ENCODE measurements at places on chromosomes 11 and 22.
A peak's percentile ranks its signal among the peaks of the same experiment; 100 is the strongest.

DNA sequence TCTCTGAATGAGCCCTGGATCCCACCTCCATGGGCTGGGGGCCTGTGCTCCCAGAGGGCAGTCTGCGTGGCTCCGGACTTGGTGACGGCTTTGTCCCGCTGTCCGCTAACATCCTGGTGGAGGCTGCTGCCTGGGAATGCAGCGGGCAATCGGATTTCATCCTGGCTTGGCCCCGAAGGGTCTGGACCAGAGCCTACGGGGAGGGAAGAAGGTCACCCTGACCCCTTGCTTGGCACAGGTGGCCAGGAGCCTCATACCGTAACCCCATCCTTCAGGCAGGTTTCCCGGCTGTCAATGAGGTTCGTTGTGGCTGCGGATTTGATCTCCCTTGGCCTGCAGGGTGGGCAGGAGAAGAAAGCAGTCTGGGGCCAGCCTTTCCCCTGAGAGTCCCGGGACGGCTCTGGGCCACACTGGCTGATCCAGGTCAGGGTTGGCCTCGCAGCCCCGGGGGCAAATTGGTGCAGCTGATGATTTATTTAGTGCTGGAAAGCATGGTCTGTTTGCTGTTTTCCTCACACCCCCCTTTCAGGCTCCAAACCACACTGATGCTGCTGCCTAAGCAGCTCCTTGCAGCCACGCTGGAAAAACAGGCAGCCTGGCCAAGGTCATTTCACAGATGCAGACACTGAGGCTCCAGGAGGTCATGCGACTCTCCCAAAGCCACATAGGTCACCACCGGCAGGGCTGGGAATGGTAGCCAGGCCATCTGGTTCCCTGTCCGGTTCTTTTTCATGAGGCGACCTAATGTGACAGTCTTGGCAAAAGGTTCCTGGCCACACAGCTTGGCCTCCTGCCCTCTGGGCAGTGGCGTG is 15.0 kb downstream of the PRDM11 start:
- no peak for DNase-seq

DNA sequence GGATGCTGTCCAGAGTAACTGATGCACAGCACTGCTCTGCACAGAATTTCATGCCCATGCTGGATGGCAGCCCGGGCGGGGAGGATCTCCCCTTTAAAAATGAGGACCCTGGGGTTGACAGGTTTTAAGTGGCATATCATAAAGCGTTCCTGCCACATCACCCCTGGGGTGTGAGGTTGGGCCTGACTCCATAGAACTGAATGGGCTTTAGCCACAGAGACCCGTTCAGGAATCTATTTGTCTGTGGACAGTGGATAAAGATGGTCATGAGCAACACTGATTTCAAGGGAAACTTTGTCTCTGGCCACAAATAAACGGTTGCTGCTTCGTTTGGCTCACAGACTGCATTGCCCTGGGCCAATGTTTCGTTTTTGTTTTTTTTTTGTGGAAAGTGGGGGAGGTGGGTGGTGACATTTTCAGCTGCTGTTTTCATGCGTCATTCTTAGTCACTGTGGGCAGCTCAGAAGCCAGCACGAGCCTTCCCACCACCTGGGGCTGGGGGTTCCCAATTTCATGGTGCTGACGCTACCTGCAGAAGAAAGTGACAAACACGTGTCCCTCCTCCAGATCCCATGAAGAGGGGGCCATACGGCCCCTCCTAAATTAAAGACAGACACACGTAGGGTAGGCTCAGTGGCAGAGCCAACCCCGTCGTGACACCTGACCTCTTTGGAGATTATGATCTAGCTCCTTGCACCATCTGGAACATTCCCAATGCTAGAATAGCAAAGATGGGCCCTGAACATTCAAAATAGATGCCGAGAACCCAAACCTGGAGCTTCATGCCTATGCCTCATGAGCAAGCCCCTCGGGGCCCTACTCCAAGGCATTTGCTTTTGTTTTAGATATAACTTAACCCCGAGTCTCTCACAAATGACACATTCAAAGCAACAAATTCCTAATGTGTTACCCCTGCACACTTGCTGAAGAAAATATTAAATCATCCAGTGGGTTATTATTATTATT is 54.8 kb upstream of the PHF21B start:
- DNase-seq, result peak; percentile 7

DNA sequence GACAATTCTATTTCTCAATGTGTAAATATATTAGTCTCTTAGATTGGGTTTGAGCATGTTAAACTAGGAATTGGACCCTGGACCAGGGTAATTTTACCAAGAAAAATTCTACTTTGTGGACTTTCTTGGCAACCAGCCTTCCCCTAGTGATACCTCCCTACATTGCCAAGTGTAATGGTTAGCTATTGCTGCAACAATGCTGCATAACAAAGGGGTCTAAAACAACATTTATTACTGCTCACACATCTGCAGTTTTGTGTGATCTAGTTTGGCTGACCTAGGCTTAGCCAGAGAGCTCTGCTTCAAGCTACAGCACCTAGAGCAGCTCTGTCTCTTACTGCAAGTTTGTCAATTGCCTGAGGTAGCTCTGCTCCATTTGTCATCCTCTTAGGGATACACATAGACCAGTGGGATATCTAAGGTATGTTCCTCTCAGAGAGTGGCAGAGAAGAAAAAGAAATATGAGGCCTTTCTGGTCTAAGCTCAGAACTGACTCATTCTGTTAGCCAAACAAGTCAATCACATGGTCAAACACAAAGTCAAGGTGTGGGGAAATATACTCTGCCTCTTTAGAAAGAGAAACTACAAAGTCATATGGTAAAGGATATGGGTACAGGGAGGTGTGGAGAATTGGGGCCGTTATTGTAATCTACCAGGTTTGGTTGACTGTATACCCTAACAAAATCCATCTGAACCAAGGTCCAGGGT is 2.0 kb upstream of the LAYN start:
- DNase-seq, result no peak

- DNase-seq, result no peak
Measured at GRCh38 chr11:115889712-115890111, 385.5 kb upstream of the CADM1 start.

DNA sequence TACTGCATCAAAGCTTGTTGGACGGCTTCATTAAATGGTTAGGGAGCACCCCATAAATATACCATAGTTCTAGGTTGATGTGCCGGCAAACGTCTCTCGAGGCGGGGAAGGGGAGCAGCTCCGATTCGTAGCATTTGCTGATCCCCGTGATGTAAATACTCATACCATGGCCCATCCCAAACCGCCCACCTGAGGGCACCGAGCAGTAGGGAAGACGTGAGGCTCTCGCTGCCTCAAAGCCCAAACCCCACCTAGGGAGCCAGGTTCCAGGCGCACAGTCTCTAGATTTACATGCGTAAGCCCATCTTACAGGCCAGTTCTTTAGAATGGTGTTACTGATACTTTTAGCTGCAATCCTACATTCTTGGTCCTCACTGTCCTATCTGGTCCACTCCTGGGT is 124.0 kb downstream of the FEZ1 start:
- DNase-seq, result no peak

DNA sequence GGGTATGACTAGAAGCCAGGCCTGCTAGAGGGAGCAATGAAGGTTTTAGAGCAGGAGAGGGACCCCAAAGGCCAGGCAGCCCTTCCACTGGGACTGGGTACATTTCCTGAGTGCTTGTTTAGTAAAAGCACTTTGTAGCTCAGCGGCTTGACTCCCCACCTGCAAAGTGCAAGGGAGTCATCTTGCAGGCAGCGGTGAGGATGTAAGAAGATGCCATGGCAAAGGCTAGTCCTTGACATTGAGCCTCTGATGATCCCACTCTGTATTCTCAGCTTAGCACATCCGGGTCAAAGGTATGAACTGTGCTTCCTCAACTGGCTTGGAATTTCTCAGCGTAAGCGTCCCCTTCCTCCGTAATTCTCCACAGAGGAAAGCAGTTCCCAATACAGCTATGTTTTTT is 3.1 kb upstream of the UBE2L3 start:
- DNase-seq, result no peak

- no peak for DNase-seq
Measured at GRCh38 chr11:124211321-124211720, 28.2 kb downstream of the OR10D3 start.

DNA sequence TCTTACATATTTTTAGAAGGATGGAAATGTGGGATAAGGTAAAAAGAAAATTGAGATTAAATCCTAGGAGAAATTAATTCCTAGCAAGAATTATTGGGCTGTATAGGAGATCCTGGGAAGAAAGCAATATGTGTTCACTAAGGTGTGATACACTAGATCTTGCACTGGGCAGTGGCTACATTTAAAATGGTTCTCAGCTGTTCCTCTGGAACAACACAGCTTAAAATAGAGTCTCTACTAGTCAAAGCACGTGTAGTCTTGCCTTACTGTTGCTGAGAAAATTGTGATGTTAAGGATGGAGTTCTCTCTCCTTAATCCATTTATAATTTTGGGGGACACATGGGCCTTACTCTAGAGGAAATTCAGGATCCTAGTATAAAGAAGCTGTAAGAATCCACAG is 54.9 kb downstream of the EXT2 start:
- no peak for DNase-seq

DNA sequence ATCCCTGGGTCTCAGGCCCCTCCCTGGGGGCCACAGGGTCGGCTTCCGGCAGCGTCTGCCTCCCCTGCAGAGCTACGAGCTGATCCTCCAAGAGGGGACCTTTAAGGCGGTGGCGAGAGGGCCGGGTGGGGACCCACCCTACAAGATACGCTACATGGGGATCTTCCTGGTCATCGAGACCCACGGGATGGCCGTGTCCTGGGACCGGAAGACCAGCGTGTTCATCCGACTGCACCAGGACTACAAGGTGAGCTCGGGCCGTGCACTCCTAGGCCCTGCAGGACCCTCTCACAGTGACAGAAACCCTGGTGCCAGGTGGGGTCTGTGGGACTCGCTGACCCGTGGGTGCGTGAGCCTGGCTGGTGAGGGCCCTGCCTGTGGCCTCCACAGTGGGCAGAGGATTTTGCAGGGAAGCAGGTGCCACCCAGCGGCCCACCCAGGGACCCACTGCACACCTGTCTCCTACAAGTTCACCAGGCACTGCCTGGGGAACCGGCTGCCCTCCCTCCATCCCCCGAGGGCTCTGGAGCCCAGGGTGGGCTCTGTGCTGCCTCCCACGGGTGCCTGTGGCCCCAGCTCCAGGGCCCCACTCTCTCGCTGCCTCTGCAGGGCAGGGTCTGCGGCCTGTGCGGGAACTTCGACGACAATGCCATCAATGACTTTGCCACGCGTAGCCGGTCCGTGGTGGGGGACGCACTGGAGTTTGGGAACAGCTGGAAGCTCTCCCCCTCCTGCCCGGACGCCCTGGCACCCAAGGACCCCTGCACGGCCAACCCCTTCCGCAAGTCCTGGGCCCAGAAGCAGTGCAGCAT is 13.7 kb downstream of the MUC5B start:
- DNase-seq, result no peak

GRCh38 chr11:269146-269890 is 8.9 kb upstream of the NLRP6 start:
- peak; percentile 99 for DNase-seq

DNA sequence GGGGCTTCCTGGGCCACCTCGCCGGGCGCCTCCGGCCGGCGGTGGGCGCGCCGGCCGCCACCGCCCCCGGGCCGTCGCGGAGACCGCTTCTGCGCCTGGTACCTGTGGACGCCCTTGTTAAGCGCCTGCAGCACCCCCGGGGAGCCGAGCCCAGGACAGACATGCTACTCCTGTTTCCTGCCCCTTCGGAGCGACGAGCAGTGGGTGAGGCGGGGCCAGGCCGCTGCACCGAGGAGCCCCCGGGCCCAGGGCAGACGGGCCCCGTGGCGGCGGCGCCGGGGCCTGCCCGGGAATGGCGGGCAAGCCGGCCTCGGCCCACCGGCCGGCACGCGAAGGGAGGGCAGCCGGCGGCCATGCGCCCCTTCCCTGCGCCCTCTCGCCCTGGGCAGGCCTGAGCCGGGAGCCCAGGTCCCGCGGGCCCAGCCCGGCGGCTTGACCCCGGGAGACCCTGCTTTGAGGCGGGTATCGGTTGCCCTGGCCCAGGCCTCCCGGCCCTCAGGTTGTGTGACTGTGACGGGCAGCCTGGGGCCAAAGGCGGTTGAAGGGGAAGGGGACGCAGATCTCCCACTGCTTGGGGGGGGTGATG is 789 bp upstream of the KDM2A start:
- DNase-seq, result no peak

- no peak for DNase-seq
Measured at GRCh38 chr11:95072948-95073347, 6.2 kb downstream of the SRSF8 start.

DNA sequence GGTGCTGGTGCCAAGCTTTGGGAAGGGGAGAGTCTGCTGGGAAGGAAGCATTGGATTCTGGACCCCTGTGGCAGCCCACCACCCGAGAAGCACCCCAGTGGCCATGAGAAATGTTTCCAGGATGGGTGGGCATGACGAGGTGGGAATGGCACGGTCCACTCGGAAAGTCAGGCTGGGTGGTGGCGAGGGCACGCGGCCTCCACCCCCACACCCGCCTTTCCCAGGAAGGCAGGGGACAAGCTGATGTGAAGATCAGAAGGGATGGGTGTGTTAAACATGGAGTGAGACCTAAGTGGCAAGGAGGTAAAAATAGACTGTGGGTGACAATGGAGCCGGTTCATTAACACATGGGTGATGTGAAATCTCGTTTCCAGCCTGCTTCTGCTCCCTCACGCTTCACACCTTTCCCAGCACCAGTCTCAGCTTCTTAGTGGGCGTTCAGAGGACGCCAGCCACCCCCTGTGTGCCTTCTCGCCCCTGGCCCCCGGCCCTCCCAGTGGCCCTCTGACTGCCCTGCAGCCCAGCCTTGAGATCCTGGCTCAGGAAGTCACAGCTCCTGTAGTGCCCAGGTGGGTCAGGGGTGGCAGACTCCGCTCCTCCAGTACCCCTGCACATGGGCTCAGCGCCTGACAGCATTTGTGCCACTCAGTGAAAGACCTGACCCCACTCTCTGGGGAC is 27.6 kb downstream of the LRRC10B start:
- no peak for DNase-seq

DNA sequence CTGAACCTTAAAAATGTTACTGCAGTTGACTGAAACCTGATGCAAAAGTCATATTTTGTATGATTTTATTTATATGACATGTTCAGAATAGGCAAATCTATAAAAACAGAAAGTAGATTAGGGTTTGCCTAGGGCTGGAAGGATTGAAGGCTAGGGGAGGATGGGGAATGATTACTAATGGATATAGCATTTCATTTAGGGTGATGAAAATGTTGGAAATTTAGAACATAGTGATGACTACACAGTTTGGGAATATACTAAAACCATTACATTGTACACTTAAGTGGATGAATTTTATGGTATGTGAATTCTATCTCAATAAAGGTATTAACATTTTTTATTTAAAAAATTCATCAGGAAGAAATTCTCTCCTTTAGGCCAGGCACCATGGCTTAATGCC is 22.9 kb upstream of the PAFAH1B2 start:
- no peak for DNase-seq

DNA sequence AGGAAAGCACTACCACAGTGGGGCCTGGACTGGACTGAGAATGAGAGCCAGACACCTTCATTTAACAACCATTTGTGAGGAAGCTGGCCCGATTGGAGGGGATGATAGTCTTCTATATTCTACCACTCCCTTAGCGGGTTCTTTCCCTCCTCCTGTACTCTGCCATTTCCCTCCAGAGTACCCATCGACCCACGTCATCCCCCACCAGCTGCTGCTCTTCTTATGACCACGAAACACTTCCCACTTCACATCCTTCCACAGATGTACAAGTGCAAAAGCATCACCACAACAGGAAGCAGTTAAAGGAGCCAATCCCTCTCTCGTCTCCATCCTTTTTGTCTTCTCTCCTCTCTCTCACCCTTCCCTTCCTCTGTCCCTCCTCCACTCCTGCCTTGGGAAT is 18.0 kb upstream of the UBASH3B start:
- no peak for DNase-seq

GRCh38 chr22:42544686-42545085 is 9.1 kb upstream of the SERHL2 start:
- no peak for DNase-seq

All from GM12878 (cell line).